ENCODE measurements at places on chromosomes 6 and 20. TPM values are rescaled to one million over a fixed set of nuclear protein-coding genes. Genes with fewer than 3 reads are reported as not detected.

DNA sequence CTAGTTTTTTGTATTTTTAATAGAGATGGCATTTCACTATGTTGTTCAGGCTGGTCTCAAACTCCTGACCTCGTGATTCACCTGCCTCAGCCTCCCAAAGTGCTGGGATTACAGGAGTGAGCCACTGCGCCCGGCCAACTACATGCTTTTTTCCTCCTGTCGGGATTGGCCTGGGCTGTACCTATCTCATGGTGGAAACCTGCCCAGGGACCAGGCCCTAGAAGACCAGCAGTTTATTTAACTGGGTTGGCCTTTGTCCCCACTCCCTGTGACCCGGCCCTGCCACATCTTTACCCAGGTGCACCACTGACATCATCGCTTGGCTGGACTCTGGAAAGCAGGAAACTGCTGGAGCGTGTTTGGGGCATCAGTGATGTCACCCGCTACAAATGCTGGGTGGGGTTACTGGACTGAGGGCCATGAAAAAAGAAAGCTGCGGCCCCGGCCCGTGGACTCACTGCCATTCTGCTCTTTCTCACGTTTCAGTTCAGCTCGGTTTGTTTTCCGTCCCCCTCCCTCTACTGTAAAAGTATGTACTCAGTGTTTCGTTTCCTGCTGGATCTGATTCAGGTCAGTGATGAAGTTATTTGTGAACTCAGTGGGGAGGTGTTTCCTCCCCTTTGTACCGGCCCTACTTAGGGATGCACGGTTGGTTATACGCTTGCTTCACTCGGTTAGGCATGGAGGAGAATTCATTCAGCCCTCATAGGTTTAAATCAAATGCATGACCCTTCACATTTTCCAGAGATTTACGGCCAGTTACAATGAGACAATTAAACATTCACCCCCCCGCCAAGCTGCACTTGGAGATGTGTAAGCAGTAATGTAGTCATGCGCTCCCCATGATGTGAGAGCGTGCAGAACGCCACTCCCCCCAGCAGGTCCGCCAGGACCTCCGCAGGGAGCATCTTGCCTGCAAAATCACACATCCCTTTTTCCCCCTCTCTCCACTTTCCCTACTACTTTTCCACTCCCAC lies 179.3 kb downstream of the MTHFD1L start:
- H3K4me3 ChIP-seq, result peak overlapping the region; percentile 47
- H3K4me1 ChIP-seq, result peaks cover 46% of the 10 kb centered on the region
- no peaks in the 10 kb centered on the region for H3K36me3 ChIP-seq
- H3K27me3 ChIP-seq, result no peaks in the 10 kb centered on the region
- DNase-seq, result peak; percentile 51

GRCh38 chr6:35973670-35974222 lies 50.7 kb downstream of the SLC26A8 start:
- no peaks in the 10 kb centered on the region for H3K4me1 ChIP-seq
- DNase-seq, result no peak
- H3K27ac ChIP-seq, result no peak overlapping the region
- H3K4me3 ChIP-seq, result no peak overlapping the region
- no peaks in the 10 kb centered on the region for H3K27me3 ChIP-seq

DNA sequence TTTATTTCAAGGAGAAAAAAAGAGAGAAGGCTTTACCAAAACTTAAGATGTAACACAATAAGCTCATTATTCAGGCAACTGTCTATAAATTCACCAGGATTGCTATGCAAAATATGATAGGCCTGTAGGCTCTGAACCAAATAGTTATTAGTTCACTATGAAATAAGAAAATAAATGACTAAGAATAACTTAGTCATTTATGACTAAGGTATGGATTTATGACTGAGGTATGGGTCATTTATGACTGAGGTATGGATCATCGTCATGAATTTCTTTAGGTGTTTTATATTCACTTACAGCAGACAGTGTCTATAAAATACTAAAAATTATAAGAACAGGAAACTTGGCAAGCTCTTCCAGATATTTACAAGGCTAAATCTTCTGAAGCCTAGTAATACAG lies 52.1 kb upstream of the SNX9 start:
- DNase-seq, result no peak
- no peaks in the 10 kb centered on the region for H3K36me3 ChIP-seq
- H3K4me1 ChIP-seq, result peaks cover 8% of the 10 kb centered on the region
- no peak overlapping the region for H3K4me3 ChIP-seq
- peaks cover 22% of the 10 kb centered on the region for H3K27me3 ChIP-seq

- no peaks in the 10 kb centered on the region for H3K27me3 ChIP-seq
- no peak overlapping the region for H3K27ac ChIP-seq
- H3K36me3 ChIP-seq, result peaks cover 22% of the 10 kb centered on the region
These were observed 28.0 kb downstream of the IGF2R start for GRCh38 chr6:159996626-159997497.

GRCh38 chr6:151693366-151693765 lies 114.1 kb upstream of the ESR1 start:
- H3K27me3 ChIP-seq, result peaks cover 8% of the 10 kb centered on the region
- no peak overlapping the region for H3K27ac ChIP-seq
- DNase-seq, result no peak
- no peak overlapping the region for H3K4me3 ChIP-seq
- no peaks in the 10 kb centered on the region for H3K4me1 ChIP-seq
- H3K36me3 ChIP-seq, result no peaks in the 10 kb centered on the region

DNA sequence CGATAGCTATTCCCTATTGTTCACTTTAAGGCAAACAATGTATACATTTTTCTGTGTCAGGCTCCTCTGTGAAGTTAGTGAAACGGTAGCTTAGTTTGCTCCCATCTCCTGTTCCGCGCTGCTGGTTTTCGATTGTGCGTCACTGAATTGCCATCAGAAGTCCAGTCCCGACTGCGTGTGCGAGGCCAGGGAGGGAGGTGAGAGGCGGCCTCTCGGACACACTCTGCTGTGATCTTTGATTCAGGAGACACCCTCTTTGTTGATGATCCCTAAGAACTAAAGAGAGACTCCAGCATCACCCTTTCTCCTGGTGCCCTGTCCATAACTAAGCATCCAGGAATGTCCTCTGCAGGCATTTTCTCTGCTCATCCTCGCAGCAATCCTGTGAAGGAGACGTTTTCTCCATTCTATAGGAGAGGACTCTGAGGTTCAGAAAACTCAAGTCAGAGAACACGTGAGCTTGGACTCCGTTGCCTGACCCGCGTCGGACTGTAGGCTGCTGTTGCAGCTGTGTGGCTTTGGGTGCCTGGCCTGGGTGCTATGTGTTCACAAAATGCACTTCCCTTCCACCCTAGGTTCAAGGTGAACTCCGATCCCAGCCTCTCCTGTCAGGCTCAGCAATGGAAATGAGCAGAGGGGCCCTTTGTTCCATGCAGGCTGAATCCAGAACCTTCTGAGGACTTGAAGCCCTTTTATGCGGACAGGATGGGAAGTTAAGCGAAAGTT lies 24.1 kb upstream of the UNC93A start:
- no peak for DNase-seq
- no peaks in the 10 kb centered on the region for H3K36me3 ChIP-seq
- no peak overlapping the region for H3K27ac ChIP-seq
- H3K27me3 ChIP-seq, result peaks cover 47% of the 10 kb centered on the region

DNA sequence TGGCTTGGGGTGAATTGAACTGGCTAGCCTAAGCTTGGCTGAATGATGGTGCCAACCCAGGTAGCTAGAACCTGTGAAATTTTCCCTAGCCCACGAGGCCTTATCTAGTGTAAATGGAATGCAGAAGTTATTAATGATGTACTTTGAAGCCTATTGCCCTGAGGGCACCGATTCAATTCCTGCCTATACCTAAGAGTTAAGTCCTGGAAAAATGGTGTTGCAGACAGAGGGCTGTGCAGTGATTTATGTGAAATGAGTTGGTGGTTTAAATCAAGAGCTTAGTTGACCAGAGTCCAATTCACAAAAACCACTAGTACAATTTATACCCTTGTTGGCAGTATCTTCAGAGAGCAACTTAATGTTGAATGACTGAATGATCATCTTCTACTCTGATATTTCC lies 373.8 kb upstream of the JAG1 start:
- H3K27ac ChIP-seq, result no peak overlapping the region
- H3K27me3 ChIP-seq, result no peaks in the 10 kb centered on the region
- H3K4me3 ChIP-seq, result no peak overlapping the region
- no peak for DNase-seq
- no peaks in the 10 kb centered on the region for H3K36me3 ChIP-seq

GRCh38 chr6:66291905-66292304 lies 584.9 kb upstream of the EYS start:
- H3K27me3 ChIP-seq, result no peaks in the 10 kb centered on the region
- H3K36me3 ChIP-seq, result no peaks in the 10 kb centered on the region
- no peak overlapping the region for H3K27ac ChIP-seq
- no peak for DNase-seq
- H3K4me3 ChIP-seq, result no peak overlapping the region
- H3K4me1 ChIP-seq, result no peaks in the 10 kb centered on the region

GRCh38 chr6:155883741-155884140 lies 428.1 kb upstream of the NOX3 start:
- peak overlapping the region; percentile 24 for H3K27ac ChIP-seq
- H3K27me3 ChIP-seq, result no peaks in the 10 kb centered on the region
- H3K4me3 ChIP-seq, result no peak overlapping the region
- peaks cover 13% of the 10 kb centered on the region for H3K4me1 ChIP-seq
- no peaks in the 10 kb centered on the region for H3K36me3 ChIP-seq

GRCh38 chr20:64047968-64048401 lies 1.5 kb downstream of the SOX18 start:
- DNase-seq, result no peak
- peak overlapping the region; percentile 71 for H3K4me3 ChIP-seq
- H3K27ac ChIP-seq, result peak overlapping the region; percentile 95
- H3K36me3 ChIP-seq, result peaks cover 19% of the 10 kb centered on the region
- peaks cover 37% of the 10 kb centered on the region for H3K4me1 ChIP-seq

DNA sequence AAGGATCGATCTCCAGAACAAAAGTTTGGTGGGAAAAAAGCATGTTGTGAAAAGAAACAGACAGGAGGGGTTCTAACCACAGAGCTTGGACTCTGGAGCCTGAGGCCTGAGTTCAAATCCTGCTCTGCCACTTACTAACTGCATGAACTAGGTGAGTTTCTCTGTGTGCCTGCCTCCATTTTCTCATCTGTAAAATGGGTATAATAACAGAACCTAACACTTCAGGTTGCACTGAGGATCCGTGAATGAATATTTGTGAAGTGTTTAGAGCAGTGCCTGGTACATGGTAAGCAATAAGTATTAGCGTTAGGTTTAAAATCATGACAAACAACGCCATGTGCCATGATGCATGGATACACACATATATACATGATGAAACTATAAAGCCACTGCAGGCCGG lies 36.6 kb downstream of the TTLL9 start:
- no peak overlapping the region for H3K27ac ChIP-seq
- no peaks in the 10 kb centered on the region for H3K27me3 ChIP-seq
- no peaks in the 10 kb centered on the region for H3K4me1 ChIP-seq
- no peaks in the 10 kb centered on the region for H3K36me3 ChIP-seq

- H3K36me3 ChIP-seq, result no peaks in the 10 kb centered on the region
- H3K27me3 ChIP-seq, result no peaks in the 10 kb centered on the region
- DNase-seq, result no peak
- no peaks in the 10 kb centered on the region for H3K4me1 ChIP-seq
These were observed 158.3 kb upstream of the OGFRL1 start for GRCh38 chr6:71130277-71130676.

GRCh38 chr20:6806275-6806674 lies 38.8 kb downstream of the BMP2 start:
- DNase-seq, result no peak
- peaks cover 19% of the 10 kb centered on the region for H3K27me3 ChIP-seq
- H3K4me1 ChIP-seq, result no peaks in the 10 kb centered on the region
- no peak overlapping the region for H3K27ac ChIP-seq
- no peaks in the 10 kb centered on the region for H3K36me3 ChIP-seq
- no peak overlapping the region for H3K4me3 ChIP-seq

- no peak overlapping the region for H3K27ac ChIP-seq
- H3K4me3 ChIP-seq, result no peak overlapping the region
- no peaks in the 10 kb centered on the region for H3K4me1 ChIP-seq
- no peak for DNase-seq
- no peaks in the 10 kb centered on the region for H3K36me3 ChIP-seq
These were observed 21.2 kb upstream of the ENPP5 start for GRCh38 chr6:46191961-46192360.

DNA sequence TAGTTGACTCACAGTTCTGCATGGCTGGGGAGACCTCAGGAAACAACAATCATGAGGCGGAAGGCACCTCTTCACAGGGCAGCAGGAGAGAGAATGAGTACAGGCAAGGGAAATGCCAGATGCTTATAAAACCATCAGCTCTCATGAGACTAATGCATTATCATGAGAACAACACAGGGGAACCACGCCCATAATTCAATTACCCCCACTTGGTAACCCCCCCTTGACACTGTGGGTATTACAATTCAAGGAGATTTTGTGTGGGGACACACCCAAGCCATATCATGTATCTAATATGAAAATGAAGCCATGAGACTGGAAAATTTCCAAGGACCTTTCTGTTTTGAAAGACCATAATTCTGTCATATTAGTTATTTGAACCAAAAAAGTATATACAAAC lies 342.4 kb upstream of the PLCB4 start:
- no peaks in the 10 kb centered on the region for H3K4me1 ChIP-seq
- no peak overlapping the region for H3K4me3 ChIP-seq
- no peaks in the 10 kb centered on the region for H3K27me3 ChIP-seq
- DNase-seq, result no peak
- no peak overlapping the region for H3K27ac ChIP-seq

GRCh38 chr20:17594443-17594842 lies 24.6 kb downstream of the DSTN start:
- peaks cover 97% of the 10 kb centered on the region for H3K4me1 ChIP-seq
- H3K36me3 ChIP-seq, result peaks cover 5% of the 10 kb centered on the region
- DNase-seq, result no peak
- peak overlapping the region; percentile 49 for H3K27ac ChIP-seq

DNA sequence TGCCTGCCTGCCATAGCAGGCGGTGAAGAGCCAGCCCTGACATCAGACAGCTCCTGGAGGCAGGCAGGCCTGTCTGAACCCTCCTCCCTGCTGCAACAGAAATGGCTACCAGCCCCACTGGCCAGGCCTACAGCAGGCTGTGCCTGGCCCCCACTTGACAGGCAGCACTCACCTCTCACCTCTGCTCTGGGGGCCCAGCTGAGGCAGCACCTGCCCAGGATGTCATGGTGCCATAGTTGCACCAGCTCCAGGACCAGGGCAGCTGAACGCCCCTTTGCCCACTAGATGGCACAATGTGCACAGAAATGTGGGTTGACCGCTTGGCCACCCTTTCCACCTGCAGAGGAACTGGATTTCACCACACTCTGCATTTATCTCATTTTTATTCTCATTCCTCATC lies 30.6 kb downstream of the MRPL14 start:
- DNase-seq, result peak; percentile 62
- no peak overlapping the region for H3K27ac ChIP-seq

Gene THBS2
- total RNA-seq, result 6.9 TPM

Gene CRISP2
- not detected for total RNA-seq

Gene ZFP64
- total RNA-seq, result 8.4 TPM

Gene ALDH5A1
- 27.6 TPM for total RNA-seq

Gene BMP7
- 19.9 TPM for total RNA-seq

Gene KLHDC3
- total RNA-seq, result 108 TPM

Gene PCK1
- total RNA-seq, result 0.25 TPM

Gene ME1
- 22.3 TPM for total RNA-seq

Gene SNX21
- total RNA-seq, result 24.7 TPM

Gene TRERF1
- total RNA-seq, result 1.4 TPM
